ENCODE measurements at places on chromosomes 12 and 14.

DNA sequence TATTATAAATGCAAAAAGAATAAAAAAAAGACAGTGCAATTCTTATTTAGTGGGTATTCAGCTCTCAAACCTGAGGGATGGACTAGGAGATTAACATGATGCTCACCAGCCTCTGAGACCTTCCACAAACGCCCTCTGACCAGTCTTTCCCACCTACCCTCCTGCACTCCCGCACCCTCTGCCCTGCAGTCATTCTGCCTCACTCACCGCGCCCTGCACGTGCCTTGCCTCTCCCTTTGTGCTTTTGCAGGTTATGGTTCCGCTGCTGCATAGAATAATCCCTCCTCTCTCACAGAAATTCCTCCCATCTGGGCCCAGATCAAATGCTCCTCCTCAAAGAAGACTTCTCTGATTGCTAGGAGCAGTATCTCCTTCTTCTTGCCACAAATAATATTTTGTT is 28.5 kb upstream of the TMCC3 start:
- no peak for DNase-seq

DNA sequence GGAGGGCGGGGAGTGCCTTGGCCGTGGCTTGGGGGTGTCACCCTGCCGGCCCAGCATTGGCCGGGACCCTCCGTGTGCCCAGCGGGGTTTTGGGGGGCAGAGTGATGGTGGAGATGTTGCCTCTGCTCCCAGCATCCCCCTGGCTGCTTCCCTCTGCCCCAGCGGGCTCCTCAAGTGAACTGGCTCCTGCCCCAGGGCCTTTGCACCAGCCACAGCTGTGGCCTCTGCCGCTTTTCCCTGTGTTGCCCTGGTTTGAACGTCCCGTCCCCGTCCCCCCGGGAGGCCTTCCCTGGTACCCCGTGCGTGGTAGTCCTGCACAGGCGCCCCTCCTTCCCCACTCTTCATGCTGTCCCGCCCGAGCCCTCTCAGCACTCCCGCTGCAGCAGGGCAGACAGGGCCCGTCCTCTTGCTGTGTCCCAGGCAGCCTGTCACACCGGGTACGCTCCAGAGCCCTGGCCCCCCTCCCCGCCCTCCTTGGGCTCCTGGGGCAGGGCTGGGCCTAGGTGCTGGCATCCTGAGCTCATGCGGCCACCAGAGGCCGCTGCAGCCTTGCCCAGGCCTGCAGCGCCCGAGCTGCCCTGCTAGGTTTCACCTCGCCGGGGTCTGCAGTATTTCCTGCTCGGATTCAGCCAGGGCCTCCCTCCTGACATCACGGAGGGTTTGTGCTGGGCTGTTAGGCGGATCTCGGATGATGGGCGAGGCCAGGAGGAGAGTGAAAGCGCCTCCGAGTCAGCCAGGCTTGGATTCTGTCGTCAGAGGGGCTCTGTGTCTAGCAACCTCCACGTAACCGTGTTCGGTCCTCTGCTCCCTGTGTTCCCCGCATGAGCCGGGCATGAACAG is 9.5 kb downstream of the NOC4L start:
- peak; percentile 24 for DNase-seq

DNA sequence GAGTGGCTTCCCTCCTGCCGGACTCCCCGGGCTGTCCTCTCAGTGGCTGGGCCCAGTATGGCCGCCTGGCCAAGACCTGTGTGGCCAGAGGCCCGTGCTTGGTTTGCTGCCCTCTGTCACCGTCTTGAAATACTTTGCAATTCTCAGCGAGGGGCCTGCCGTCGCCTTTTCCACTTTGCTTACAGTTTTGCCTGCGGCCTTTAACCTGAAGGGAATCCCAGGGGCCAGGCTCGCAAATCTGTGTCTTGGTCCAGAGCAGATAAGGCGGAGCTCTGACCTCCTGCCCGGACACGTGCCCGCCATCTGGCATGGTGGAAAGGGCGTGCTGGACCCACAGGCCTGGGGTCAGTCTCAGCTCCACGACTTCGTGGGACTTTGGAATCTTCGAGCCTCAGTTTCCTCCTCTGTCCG is 10.9 kb upstream of the AMN start:
- DNase-seq, result no peak

DNA sequence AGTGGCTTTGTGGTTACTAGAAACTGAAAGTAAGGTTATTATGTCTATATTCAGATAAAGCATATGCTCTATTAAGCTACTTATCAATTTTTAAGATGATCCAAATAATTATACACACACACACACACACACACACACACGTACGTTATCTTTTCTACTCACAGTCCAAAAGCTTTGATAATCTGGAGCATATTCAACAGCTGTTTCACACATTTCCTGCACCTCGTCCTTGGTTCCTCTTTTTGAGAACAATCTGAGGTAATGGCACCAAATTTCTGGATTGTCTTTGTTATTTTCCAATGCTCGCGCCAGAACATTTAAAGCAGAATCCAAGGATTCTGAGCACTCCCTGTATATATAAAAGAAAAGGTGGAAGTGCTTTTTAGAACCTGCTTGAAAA is 37.5 kb downstream of the ZFC3H1 start:
- DNase-seq, result no peak

All from NCI-H526 treated with DMSO at 0.1 percent for 48 hours (cell line).